ENCODE measurements at places on chromosomes 4 and X.

- DNase-seq = no peak
Measured at GRCh38 chrX:154776753-154777152, 14.1 kb downstream of the DKC1 start.

GRCh38 chr4:19728773-19729172 is 522.9 kb upstream of the SLIT2 start:
- DNase-seq = no peak

DNA sequence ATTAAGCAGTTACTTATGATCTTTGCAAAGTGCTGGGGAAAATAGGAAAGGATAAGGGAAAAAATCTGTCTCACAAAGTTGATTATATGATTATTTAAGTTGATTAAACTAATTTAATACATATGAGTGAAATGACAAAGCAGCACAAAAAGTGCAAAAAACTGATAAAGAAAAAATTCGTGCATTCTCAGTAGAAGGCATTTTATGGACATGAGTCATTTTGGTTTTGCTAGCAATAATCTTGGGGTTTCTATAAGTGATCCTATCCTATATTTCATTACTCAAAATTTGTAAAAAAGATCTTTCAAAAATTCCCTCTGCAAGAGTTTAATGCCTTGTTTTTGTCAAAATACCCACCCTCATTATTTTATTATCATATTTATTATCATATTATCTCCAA is 224.2 kb upstream of the ANXA10 start:
- DNase-seq = no peak

GRCh38 chr4:123408471-123409084 is 12.0 kb downstream of the SPRY1 start:
- DNase-seq = no peak

GRCh38 chr4:92451782-92452181 is 148.0 kb downstream of the GRID2 start:
- no peak for DNase-seq

- no peak for DNase-seq
Measured at GRCh38 chr4:139210486-139210885, 33.5 kb upstream of the ELF2 start.

GRCh38 chr4:129085472-129085871 is 7.9 kb downstream of the SCLT1 start:
- no peak for DNase-seq

GRCh38 chrX:106178826-106179225 is 10.7 kb downstream of the PWWP3B start:
- DNase-seq = no peak

DNA sequence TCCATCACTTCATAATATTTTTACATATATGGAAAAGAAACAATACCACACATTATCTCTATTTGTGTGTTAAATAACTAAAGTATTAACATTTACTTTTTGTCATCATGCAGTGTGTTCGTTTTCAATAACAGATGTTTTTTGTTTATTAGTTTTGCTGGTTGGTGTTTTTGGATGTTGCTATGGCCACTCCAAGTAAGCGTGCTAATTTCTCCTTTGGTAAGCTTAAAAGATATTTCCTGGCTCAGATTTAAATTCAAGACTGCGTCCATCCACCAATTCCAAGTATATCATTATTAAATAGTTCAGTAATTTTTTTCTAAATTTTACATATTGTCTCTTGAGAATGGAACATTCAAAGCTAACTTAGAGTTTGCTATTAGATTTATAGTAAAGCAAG is 235.4 kb upstream of the IL1RAPL1 start:
- no peak for DNase-seq

- DNase-seq = no peak
Measured at GRCh38 chr4:56655209-56655626, 25.9 kb downstream of the HOPX start.

DNA sequence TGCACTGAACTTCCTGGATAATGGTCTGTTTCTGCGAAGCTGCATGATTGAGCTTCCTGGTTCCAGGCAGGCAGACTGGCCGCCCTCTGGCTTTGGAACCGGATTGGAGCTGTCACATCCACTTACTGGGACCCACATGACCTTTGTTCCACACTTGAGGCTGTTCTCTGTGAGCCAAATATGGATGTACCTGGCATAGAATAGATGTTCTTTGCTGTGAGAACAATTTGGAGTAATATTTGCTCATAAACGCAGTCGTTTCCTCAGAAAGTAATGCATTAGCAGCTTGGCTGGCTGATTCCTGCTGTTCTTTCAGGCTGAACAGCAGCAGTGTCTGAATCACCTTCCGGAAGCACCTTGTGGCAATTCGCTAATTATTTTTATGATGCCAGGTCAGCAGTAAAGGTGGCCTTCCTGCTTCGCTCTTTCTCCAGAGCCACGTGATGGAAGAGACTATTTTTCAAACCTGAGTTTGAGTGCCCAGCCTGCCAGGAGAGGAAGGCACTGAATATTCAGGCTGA is 78.1 kb upstream of the BOD1L1 start:
- DNase-seq = no peak

- DNase-seq = no peak
Measured at GRCh38 chr4:108427946-108428485, 192.4 kb upstream of the RPL34 start.

DNA sequence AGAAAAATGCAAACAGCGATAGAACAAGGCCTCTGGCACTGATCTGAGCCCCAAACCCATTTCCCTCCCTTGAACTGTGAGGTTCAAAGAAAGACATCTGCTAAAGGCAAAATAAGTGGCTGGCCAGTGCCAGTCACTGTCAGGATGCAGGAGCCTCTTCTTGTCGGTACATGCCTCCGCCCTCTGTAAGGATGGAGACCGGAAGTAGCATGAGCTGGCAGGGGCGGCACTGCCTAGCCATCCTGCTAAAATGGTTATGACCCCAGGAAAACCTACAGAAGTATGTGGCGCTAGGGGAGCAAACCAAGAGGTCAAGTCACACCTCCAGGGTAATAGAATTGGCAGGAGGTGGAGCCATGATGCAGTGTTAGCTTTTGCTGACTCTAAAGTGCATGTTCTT is 180.3 kb downstream of the DCLK2 start:
- DNase-seq = no peak

DNA sequence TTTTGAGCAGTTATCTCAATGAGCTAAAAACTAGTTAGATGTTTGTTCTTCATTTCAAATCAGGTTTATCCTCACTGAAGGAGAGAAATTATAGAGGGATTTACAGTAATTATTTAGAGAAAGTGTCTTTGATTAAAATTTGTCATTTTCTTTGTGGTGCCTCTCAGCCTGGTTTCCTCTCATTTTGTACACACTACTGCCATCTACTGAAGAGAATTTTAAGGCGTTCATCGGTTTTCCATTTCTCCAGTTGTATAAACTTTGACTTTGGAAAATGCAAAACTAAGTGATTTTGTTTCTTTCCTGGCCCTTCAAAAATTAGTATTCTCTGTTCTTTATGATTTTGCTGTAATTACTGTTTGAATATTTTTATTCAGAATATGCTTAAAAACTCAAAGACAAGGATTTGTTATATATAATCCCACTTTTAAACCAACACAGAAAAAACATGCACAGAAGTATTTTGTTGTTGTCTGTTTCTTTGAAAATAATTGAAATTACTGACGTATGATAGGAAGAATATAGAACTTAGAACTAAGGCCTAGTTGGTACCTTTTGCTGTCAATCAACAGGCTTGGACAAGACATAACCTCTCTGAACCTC is 34.4 kb upstream of the ANXA3 start:
- peak; percentile 43 for DNase-seq

DNA sequence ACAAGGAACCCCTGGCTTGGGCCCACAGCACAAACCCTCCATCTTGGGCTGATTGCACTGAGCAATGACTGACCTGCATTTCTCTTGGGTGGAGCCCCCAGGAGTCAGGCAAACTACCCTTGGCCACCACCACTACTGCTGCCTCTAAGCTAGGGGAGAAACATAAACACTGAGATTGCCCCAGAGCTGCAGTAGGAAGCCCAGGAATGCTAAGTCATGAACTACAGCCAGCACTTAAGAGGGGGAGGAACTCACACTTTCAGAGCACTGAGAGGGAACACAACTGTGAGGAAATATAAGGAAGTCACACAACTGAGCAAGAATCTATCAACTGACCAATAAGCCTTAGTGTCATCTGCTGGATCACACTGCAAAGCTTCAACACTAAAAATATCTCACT is 111.6 kb upstream of the PPP3CA start:
- no peak for DNase-seq
